ENCODE measurements at places on chromosomes 7 and 10.

GRCh38 chr7:155458111-155458877 lies at the start of gene EN2:
Gene EN2 (plus strand): TSS chr7:155458129. CDS start chr7:155458378, 249 bp downstream.
- DNase-seq = no peak

- no peak for DNase-seq
Measured at GRCh38 chr7:133688483-133689239, 435.8 kb downstream of the EXOC4 start.

DNA sequence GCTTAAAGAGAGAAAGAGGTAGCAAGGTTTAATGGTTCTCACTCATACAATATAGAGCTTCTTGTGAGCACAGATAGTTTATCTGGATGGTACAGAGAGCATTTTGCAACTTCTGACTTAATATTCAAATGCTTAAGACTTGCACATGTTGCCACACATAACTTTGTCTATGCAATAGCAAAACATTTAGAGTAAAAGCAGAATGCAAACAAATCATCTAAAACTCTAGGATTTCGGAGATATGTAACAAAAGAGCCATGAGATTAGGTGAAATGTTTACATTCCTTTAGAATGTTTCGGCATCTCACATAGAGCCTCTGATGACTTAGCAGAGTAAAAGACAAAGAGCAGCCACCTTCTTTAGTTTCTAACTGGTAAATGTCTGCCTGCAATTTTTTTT lies 717.1 kb upstream of the LRRN3 start:
- DNase-seq = no peak

DNA sequence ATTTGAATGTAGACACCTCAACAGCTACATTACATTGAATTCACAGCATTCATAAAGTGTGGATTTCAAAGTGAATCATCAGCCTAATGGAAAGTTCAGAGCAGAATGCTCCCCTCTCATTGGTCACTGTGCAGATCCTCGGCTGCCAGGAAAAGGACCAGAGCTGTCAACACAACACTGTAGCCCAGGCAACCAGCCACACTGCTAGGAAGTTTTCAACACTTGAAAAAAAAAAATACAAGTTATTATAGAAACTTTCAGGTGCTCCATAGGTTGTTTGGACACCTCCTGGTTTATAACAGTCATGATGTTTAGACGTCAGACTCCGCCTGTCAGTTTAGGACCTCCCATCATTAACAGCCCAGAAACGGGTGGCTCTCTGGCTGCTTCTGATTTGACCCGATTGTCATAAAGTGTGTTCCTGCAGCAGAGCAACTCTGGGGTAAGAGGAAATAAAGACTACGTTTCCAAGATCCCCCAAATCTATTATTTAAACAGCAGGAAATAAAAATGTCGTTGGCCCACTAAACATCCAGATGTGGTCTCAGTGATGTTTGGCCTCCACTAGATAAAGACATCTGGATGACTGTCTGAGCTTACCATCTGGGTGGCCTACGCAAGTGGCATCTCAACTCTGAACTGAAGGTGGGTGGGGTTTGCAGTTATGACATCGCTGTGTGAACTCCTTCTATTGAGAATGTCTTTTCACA lies 117.4 kb downstream of the CABCOCO1 start:
- DNase-seq = peak; percentile 89

- no peak for DNase-seq
Measured at GRCh38 chr10:102652170-102652916, 8.1 kb downstream of the TRIM8 start.

DNA sequence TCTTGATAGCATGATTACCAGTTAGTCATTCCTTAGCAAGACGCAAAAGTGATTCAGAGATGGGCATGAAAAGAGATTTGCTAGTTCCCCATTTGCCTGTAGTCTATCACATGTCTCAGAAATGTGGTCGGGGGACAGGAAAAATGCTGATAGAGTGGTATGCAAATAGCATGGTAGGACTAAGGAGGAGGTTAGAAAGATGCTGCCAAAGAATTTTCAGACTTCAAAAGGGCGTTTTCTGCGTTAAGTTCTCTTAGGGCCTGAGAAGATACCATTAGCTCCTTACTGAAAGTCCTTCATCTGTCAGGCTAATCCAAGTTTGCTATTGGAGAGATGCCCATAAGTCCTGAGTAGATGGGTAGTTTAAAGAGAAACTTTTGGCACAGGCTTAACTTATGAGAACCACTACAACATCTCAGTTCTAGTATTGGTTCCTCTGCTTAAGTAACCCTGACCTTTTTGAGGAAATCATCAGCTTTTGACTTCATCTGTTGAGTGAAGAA lies 2.7 kb downstream of the CALD1 start:
- no peak for DNase-seq

GRCh38 chr10:69880301-69881081 lies 78.8 kb downstream of the COL13A1 start:
- no peak for DNase-seq

DNA sequence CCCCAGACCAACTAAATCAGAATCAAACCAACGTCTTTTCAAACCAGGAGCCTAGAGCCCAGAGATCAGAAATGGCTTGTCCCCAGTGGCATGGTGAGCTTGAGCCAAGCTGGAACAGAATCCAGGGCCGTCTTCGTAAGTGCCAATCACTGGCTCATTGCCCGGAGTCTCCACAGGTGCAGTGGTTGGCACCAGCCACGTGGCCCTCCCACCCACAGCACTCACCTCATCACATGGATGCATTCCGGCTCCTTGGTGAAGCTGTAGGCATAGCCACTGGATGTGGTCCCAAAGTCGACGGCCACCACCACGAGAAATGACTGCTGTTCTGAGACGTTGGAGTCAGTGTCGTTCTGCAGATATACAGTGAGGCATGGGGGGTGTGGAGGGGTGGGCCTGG lies 37.4 kb downstream of the HSPA12A start:
- DNase-seq = no peak

DNA sequence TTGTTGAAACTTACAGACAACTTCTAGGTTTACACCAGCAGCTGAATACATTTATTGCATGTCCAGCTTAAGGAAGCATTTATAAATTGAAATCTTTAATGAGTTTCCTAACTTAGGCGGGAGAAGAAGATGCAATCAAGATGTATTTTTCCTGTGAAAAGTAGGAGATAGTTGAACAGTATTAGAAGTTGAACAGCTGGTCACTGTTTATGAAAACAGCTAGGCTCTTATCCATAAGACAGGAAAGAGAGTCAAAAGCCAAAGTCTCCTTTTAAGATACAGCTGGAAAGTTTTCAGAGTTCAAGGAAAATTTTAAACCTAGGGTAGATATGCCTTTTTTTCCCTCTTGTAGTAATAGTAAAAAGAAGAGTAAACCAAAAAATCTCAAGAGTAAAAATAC lies 236.1 kb upstream of the FERD3L start:
- no peak for DNase-seq

GRCh38 chr7:111558991-111559390 lies 3.3 kb downstream of the IMMP2L start:
- no peak for DNase-seq

- no peak for DNase-seq
Measured at GRCh38 chr7:17502213-17503060, 204.0 kb downstream of the AHR start.

GRCh38 chr10:122544493-122544892 lies 16.1 kb upstream of the DMBT1 start:
- DNase-seq = no peak

GRCh38 chr10:117609095-117609795 lies 66.7 kb downstream of the EMX2 start:
- no peak for DNase-seq
